Hair follicular keratinocyte (primary cell): ENCODE measurements at places on chromosomes 7 and 10. TPM values are rescaled to one million over a fixed set of nuclear protein-coding genes. Genes with fewer than 3 reads are reported as not detected.

CPEB3 gene
- total RNA-seq, result 0.23 and 0.78 TPM in 2 replicates

PAPOLB gene
- total RNA-seq, result not detected in 2 replicates

LIPJ gene
- total RNA-seq, result not detected in 2 replicates

EIF5AL1 gene
- total RNA-seq, result 0.31 and 0.84 TPM in 2 replicates

INA gene
- total RNA-seq, result under 0.01 and 0.08 TPM in 2 replicates

NRCAM gene
- 2.0 and 11.8 TPM in 2 replicates for total RNA-seq

OPALIN gene
- not detected in 2 replicates for total RNA-seq

AQP1 gene
- total RNA-seq, result not detected in 2 replicates

CCNY gene
- total RNA-seq, result 30.4 and 43.4 TPM in 2 replicates

MPP7 gene
- 3.8 TPM in 2 replicates for total RNA-seq

FLNC gene
- total RNA-seq, result 0.11 and 0.16 TPM in 2 replicates

TAF3 gene
- total RNA-seq, result 2.9 and 3.3 TPM in 2 replicates
